ENCODE measurements at places on chromosomes 3 and 15.

- no peak for DNase-seq
These were observed 254.3 kb downstream of the RYR3 start for GRCh38 chr15:33565094-33565493.

- DNase-seq = no peak
These were observed 726.5 kb upstream of the NECTIN3 start for GRCh38 chr3:110344897-110345767.

GRCh38 chr15:43276563-43277200 is 10.0 kb upstream of the TGM5 start:
- no peak for DNase-seq

GRCh38 chr15:43985976-43986680 is 159.3 kb downstream of the WDR76 start:
- DNase-seq = no peak

GRCh38 chr3:75886971-75887526 is 101.7 kb upstream of the ZNF717 start:
- no peak for DNase-seq

DNA sequence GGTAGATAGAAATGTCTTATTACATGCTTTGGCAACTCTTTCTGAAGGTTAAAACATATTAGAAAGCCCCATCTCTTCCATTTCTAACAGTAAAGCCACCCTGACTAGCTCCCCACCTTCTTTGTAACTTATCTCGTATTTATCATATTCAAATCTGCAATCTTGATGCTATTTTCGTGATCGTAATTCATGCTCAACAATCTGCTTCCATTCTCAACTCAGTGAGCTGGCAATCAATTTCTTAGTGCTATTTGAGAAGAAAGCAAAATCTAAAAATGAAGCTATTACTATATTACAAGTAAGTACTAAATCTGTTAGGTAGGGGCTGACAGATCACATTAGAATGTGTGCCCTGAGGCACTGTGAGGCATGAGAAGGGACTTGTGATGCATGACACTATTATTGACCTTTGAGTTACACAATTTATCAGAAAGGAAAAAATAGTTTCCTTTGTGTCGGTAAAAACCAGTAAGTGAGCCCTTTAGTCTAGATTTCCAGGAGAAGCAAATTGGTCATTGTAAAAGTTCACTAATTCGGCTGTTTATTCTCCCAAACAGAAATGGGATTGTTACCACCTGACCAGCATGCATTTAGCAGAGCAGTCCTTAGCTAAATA is 379.7 kb upstream of the CNTN6 start:
- DNase-seq = no peak

DNA sequence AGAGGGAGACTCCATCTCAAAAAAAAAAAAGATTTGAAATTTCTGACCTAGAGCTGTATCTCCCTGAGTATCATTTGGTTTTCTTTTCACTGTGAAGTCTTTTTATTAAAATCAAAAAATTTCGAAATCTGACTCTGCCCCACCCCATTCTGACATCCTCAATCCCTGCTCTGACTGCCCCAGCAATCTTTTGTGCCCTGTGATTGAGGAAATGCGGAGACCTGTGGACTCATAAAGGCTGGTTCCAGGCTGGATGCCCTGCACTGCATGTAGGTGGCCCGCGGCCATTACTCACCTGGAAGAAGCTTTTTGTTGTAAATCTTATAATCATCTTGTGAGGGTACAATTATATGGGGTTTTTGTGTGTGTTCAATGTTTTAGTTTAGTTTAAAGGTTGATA is 147.3 kb upstream of the SEMA6D start:
- DNase-seq = no peak

- no peak for DNase-seq
These were observed 142.6 kb downstream of the PLCH1 start for GRCh38 chr3:155602307-155602706.

GRCh38 chr3:51538115-51538458 is 432 bp upstream of the RAD54L2 start:
- no peak for DNase-seq

DNA sequence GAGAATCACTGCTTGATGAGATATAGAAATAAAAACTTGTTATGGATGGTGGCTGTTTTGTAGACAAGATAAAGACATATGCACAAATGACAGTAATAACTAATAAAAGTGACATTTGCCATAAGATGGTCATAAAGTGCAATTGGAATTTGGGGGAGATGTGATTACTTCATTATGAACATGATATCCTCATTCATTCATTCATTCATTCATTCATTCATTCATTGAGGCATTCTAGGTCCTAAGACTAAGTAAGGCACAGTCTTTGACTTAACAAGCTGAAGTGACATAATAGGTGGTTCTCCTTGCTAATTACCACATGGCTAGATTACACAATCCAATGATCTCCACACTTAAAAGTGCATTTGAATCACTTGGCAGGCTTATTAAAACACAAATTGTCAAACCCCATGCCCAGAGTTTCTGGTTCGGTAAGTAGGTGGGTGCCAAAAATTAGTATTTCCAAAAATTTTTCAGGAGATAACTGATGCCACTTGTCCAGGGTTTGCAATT is 18.9 kb downstream of the RAP2B start:
- DNase-seq = no peak

DNA sequence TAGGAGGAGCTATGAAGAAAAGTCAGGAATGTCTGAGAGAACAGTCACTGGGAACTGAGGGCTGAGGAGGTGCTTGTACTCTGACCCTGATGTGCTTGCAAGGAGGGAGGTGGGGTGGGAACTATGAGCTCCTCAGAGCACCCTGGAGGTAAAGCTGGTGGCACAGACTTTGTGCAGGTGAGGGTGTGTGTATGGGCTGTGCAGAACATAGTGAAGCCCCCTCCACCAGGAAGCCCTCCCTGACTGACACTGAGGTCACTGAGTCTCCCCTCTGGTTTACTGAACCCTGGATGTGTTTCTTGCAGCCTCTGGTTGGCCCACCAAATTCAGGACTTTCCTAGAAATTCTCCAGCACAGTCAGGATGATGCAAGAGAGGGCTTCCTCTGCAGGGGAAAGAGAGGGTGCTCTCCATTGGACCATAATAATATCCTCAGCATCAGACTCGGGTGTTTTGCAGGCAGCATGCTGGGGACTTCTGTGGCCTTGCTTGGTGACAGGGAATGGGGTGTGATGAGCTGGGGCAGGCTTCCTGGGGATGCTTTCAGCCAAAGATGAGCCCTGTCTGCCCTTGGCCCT is 1.5 kb upstream of the ISLR start:
- no peak for DNase-seq

DNA sequence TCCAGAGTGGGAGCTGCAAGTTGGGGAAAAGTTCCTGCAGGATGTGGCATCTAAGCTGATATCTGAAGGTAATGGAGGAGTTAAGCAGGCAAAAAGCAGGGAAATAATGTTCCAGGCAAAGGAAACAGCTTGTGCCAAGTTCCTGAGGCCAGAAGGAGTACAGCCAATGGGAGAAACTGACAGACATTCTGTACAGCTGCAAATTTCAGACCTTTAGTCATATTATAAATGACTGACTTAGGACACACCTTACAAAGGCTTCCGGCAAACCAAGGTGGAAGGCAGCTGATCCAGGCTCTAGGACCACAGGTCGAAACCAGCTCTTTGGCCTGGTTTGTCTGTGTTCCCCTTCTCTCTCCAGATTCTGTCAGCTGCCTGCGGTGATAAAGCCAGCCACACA is 9.3 kb downstream of the WWTR1 start:
- DNase-seq = no peak

GRCh38 chr3:195133462-195133861 is 137.5 kb downstream of the XXYLT1 start:
- DNase-seq = no peak

DNA sequence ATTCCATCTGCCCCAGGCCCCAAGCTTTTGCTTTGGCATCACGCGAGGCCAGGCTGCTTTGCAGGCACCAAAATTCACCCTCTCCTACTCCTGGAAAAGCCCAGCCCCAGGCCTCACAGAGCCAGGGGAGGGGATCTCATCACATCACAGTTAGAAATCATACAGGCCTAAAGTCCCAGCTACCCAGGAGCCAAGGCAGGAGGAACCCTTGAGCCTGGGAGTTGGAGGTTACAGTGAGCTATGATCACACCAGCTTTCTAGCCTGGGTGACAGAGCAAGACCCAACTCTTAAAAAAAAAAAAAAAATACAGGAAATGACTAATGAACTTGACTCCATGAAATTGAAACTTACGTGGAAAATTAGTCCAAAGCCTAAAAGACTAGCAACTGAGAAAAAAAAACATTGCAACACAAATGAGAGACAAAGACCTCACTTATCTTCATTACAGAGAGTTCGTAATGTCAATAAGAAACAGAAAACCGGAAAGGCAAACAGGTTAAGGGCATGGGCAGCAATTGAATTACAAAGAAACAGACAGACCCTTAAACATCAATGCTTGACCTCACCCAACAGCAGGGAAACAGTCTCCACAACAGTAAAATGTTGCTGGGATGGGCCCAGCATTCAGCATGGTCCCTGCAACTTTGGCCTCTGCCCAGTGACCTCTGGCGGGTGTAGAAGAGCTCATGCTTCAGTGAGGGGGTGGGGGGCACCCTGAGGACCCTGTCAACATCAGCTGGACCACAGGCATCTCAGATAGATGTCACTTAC is 151.5 kb downstream of the LRRK1 start:
- no peak for DNase-seq

DNA sequence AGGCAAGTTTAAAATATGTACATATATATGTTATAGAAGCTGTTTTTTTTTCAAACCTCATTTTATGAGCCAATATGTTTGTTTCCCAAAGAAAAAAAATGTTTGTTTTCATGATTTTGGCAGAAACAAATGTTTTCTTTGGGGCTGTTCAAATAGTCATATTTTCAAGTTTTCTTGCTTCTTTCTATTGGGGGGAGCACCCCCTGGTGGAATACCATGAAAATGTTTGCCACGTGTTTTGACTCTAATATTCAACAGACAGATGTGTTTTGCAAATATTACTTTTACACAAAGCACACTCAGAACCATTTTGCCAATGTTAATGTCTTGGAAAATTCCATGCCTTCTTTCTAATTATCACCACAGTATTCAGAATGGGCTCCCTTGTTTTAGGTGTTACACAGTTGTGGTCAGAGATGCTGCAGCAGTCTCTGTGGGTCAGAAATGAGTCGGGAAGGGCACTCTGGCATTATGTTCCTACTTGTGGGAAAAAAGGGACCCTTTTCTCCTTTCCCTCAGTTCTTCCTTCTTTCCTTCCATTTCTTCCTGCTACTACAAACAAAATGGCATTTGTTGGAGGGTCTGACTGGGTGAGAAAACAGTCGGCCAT is 817.0 kb downstream of the TUSC7 start:
- DNase-seq = no peak

- no peak for DNase-seq
These were observed at the start of gene P2RY14 for GRCh38 chr3:151278230-151278629. Gene P2RY14 (minus strand): TSS chr3:151278542. CDS start chr3:151214316, 64,226 bp downstream.

DNA sequence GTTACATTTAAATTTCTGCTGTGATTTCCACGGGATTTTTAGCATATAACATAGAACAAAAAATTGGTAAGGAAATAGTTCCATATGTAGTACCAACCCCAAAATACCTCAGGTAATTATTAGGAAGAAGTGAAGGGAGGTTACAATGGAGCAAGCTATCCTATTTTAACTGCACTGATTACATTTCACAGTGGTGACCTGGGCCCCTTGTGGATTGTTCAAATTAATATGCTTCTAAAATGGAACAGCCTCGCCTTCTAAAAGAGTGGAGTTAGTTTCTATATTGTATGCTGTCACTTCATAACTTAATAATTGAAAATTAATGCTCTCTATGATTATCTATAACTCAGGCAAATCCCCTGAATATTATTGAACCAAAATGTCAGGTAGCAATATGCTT is 651.7 kb upstream of the GBE1 start:
- DNase-seq = no peak

DNA sequence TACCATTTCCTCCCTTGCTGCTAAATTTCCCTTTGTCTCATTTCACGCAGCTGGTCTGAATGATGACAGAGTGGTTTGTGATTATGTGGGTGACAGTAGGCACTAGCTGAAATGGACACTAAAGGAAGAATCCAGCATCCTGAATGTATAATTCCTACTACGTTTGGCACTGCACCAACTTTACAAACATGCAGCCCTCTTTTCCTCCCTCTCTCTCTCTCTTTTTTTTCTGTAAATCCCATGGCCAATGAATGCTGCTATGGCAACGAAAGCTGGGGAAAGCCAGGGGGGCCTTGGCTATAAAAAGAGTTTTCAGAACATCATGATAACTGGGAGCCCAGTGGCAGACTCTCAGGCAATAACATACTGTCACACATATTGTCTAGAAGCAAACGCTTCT is 367.2 kb upstream of the AGTR1 start:
- DNase-seq = no peak

- DNase-seq = no peak
These were observed 30.2 kb upstream of the LAMP3 start for GRCh38 chr3:183192650-183193300.

DNA sequence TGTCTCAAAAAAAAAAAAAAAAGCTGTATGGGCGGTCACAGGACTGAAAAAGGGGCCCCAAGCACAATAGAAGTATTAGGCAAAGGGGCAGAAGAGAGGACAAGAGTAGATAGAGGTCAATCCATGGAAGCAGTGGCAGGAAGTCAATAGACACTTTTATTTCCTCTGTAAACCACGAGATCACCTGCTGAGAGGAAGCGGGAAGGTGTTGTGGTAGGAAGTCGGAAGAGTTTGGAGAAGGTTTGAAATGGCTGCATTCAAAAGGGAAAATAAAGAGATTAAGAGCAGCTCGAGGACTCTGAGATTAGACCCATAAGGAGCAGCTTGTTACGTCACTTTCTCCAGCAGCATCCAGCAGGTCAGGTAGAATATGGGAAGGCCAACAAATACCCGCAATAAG is 14.2 kb upstream of the ZNF148 start:
- DNase-seq = no peak

DNA sequence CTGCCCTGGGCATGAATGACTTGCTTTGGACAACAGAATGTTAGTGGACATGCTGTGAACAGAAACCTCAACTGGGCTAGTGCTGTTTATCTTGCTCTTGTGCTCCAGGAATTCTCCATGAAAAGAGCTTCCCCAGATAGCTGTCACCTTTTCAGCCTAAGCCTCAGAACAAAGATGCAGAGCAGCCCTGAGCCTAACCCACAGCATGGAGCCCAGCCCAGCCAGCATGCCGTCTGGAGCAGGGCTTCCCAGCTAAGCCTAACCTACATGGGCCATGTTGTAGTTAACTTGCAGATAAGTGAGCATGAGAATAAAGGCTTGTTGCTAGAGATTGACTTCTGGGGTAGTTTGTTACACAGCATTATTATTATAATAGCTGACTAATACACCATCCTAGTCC is 48.9 kb downstream of the SCN5A start:
- no peak for DNase-seq

- no peak for DNase-seq
These were observed 8.6 kb downstream of the ZNF445 start for GRCh38 chr3:44468572-44469520.

- DNase-seq = no peak
These were observed 228.2 kb upstream of the BHLHE40 start for GRCh38 chr3:4751029-4751501.

- no peak for DNase-seq
These were observed 22.5 kb upstream of the KCNMB2 start for GRCh38 chr3:178513546-178514380.

GRCh38 chr15:80207887-80208286 is 44.1 kb downstream of the CTXND1 start:
- no peak for DNase-seq

GRCh38 chr3:197961582-197961945 is 1.5 kb downstream of the LMLN start:
- DNase-seq = no peak

GRCh38 chr3:183818706-183819624 is 6.4 kb downstream of the MAP6D1 start:
- DNase-seq = no peak

GRCh38 chr3:194640829-194641228 is 7.6 kb upstream of the TMEM44 start:
- DNase-seq = no peak

GRCh38 chr3:158733656-158734055 is 1.4 kb upstream of the RARRES1 start:
- no peak for DNase-seq
